SJSA1 (cell line): ENCODE measurements at places on chromosomes 3 and 15. TPM values are rescaled to one million over a fixed set of nuclear protein-coding genes. Genes with fewer than 3 reads are reported as not detected.

The GPR176 gene
- 69.5 and 117 TPM in 2 replicates for total RNA-seq

The SUSD5 gene
- 8.3 and 14.1 TPM in 2 replicates for total RNA-seq

The SH2D7 gene
- not detected in 2 replicates for total RNA-seq

The SLTM gene
- total RNA-seq = 60.6 and 71.9 TPM in 2 replicates

The PAK2 gene
- 19.5 and 22.4 TPM in 2 replicates for total RNA-seq

The LSAMP gene
- not detected in 2 replicates for total RNA-seq

GRCh38 chr3:34891941-34892340 lies 747.4 kb upstream of the ARPP21 start:
- no peak for DNase-seq

DNA sequence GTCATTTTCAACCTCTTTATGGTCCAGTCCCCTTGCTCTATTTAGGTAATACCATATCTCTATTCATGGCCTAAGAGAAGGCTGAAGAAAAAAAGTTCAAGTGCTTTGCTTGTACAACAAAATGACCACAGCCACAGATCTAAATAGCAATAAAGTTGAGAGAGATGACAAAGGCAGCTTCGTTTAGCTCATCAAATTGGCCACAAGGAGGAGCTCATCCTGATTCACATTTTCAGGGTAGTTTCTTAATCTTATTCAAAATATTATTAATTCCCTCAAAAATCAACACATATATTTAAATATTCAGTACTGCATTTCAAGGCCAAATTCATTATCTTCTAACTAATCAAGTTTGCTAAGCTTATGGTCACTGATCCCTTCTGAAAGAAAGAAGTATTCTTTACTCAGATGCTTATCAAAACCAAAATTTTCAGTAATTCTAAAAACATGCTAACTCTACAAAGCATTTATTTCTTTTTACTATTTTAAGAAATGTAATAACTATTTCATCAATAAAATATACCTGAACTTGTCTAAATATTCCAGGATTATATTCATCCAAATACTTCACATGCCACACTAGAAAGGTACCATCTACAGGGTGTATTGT lies 85.5 kb downstream of the DMXL2 start:
- DNase-seq = no peak

- no peak for DNase-seq
These were observed 348.6 kb downstream of the PLCL2 start for GRCh38 chr3:17233398-17233800.

DNA sequence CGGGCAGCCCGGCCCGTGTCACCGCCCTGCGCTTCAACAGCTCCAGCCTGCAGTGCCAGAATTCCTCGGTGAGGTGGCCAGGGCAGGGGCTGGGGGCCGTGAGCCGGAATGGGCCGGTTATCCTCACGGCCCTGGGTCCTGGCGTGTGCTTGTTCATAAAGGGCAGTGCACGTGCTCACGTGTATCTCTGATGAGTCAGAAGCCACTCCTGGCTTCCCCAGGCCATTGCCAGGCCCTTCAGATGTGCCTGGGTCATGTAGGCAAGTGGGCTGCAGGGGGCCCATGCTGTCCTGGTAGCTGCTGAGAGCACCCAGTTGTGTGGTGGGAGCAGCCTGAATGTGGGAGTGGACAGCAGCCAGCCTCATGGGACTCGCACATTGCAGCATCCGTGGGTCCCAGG lies 29.2 kb downstream of the PLXNA1 start:
- DNase-seq = no peak

GRCh38 chr3:192608726-192609600 lies 118.4 kb downstream of the FGF12 start:
- DNase-seq = no peak

DNA sequence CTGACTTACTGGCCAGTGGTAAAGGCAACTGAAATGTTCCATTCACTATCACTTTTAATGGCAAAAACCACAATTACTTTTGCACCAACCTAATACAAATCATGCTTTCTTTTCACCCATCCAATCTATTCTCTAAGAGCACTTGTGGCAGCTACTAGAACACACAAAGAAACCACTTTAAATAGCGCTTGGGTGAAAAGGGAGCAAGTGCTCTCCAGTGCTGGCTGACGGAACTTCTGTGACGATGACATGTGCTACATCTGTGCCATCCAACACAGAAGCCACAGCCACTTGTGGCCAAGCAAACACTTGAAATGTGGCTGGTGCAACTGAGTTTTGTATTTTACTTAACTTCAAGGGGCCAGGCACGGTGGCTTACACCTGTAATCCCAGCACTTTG lies 18.9 kb downstream of the SH3BP5 start:
- DNase-seq = no peak

DNA sequence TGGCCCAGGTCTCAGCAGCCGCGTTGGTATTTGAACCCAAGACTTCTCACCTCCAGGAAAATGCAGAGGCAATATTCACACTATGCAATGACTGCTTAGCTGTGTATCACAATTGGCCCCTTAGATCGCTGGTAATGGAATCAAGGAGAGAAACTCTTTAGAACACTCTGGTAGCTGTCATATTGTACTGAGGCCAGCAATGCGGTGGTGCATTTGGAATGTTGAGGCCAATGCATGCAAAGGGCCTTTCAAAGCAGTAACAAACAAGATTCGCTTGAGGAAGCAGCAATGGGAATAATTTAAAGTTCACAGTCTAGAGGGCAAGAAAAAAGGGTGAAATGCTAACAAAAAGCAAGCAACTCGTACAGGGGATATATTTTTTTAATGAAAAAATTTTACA lies 764.1 kb downstream of the GRM7 start:
- no peak for DNase-seq

GRCh38 chr3:61809879-61810278 lies 248.5 kb downstream of the PTPRG start:
- DNase-seq = no peak

DNA sequence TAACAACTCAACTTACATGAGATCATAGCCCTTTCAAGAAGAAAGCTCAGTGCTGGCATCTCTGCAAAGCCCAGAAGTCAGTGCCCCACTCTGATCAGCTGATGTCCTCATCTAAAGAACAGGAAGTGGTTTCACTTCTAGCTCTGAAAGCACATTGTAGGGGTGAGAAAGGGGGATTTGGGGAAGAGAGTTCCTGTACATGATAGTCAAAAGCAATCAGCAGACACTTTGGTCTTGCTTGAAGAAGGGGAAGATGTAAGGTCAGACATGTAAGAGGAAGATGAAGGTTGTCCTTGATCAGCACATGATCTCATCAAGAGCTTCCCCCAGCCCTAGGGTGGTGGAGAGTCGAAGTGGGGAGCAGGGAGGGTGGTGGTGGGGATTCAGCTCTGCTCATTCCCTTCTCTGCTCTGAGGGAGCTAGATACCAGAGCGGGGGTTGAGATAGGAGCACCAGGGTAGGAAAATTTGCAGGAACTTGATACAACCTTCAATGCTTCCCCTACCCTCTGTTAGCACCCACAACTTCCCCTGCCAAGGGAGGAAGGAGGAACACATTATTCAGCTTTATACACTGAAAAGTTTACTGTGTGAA lies 76.4 kb upstream of the ETV5 start:
- DNase-seq = no peak

GRCh38 chr3:184993394-184993793 lies 159.5 kb downstream of the C3orf70 start:
- no peak for DNase-seq

DNA sequence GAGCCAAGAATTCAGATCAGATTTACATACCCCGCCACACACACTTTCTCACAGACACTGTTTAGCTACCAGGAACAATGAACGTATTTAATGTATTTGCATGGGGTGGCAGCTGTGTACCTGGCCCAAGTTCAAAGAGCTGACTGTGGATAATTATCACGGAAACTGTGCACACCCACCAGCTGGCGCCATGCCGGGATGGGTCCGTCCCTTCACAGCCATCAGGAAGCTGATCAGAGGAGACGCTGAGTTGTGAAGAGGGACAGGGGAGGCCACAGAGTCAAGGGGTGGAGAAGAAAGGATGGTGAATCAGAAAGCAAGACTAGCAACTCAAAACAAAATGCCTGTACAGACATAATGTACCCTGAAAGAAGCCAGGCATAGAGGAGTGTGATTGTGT lies 13.1 kb upstream of the PLA2G4D start:
- DNase-seq = no peak

- DNase-seq = no peak
These were observed 67.1 kb downstream of the ATP8B4 start for GRCh38 chr15:50051811-50052419.

GRCh38 chr15:38024293-38025091 lies 90.1 kb downstream of the TMCO5A start:
- DNase-seq = no peak

- no peak for DNase-seq
These were observed 127.7 kb downstream of the NUP210 start for GRCh38 chr3:13292375-13292774.

DNA sequence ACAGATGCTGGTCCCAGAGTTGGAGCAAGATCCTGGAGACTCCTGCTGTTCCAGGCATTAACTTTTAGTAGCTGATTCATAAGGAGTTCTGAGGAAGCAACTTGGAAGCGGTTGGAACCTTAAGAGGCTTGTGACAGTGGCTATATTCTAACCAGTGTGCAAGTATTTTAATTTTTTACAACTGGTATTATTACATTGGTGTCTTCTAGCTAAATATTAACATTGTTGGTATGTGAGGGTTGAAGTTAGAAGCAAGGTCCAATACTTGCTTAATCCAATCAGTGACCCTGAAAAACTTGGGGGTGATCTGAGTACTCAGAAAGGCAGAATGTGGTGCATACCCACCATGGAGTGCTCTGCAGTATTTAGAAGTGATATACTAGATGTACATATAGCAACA lies 1.5 kb upstream of the OR4F15 start:
- no peak for DNase-seq
